ENCODE measurements at places on chromosomes 12 and 14.
A peak's percentile ranks its signal among the peaks of the same experiment; 100 is the strongest.

DNA sequence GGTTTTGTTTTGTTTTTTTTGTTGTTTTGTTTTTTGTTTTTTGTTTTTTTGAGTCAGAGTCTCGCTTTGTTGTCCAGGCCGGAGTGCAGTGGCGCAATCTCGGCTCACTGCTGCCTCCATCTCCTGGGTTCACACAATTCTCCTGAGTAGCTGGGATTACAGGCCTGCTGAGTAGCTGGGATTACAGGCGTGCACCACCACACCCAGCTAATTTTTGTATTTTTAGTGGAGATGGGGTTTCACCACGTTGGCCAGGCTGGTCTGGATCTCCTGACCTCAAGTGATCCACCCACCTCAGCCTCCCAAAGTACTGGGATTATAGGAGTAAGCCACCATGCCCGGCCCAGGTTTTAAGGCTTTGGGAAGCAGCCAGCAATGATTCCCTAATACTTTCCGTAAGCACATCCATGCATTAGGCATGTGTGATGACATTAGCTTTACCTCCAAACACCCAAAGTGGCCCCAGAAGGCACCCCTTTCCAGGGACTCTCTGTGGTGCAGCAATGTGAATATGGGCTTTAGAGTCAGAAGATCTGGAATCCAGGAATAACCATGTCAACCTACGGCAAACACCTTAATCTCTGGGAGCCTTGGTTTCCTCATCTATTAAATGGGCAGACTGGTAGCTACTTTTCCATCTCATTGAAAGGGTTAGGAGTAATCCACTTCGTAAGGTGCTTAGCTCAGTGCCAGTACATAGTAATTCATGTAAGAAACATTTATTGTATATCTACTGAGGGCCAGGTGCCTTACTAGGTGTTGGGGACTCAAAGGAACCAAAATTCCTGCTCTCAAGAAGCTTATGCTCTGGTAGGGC is 152.9 kb downstream of the ZFP36L1 start:
- DNase-seq, result no peak

DNA sequence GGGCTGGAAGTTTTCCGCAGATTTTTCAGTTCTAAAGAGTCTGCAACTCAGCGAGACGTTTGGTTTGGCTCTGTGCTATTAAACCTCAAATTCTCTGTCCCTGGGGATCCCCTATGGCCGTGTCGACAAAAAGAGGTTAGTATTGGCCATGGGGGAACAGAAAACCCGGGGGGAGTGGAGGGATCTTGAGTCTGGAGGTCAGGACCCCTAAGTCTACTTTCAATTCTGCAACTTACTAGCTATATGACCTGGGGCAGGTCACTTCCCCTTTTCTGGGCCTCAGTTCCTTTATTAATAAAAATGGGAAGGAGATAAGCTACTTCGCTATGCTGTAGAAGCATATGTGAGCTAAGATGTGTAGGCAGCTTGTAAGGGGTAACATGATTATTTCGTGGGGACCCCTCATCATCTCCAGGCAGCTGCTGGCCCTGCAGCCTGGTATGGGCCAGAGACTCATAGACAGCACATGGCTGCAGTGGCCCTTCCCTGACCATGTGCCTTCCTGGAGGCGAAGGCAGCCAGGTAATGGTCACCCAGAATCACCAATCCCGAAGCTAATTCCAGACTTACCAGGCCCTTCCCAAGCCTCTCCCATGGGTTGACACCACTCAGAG is 8.6 kb downstream of the ASB2 start:
- peak; percentile 49 for DNase-seq

- no peak for DNase-seq
Measured at GRCh38 chr14:83607682-83608081, 1922.3 kb upstream of the FLRT2 start.

DNA sequence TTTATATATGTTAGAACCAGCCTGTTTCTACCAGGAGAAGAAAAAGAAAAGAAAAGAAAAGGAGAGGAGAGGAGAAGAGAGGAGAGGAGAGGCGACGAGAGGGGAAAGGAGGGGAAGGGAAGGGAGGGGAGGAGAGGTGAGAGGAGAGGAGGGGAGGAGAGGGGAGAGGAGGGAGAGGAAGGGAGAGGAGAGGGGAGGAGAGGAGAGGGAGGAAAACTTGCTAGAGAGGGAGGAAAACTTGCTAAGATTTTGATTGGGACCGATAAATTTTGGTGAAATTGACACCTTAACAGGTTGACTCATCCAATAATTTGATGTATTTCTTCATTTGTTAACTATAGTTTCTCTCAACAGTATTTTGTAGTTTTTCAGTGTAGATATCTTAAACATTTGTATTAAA is 164.0 kb upstream of the SYT1 start:
- DNase-seq, result no peak

- DNase-seq, result no peak
Measured at GRCh38 chr14:81120501-81120900, 100.3 kb downstream of the GTF2A1 start.

DNA sequence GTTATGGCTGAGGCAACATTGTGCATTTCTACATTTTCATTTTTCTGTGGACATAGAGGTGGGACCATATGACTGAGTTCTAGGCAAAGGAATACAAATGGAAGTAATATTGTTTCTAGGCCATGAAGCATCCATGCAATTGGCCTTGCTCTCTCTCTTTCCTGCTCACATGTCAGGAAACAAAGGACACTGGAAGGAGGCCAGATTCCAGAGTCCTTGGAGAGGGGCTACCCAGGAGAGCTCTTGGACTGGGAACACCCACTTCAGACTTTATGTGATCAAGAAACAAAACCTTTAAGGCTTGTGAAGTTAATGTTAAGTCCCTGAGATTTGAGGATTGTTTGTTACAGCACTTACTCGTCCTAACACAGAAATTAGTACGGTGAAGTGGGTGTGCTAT is 32.8 kb downstream of the PDZRN4 start:
- DNase-seq, result no peak

DNA sequence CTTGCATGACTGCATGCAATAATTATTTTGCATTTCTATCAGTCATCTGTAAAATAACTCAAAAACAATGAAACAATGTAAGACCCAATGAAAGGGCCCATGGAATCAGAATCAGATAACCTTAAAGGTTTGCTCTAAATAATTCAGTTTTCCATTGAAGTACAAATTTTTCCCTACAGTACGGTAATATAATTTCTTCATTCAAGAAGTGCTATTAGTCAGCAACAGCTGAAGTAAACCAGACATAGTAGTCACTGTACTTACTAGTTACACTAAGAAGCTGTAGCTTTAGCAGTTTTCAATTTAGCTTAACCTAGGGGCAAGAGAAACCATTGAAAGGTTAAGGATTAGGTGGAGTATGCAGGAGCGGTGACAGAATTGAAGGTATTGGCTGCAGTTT is 43.5 kb downstream of the BCAT1 start:
- no peak for DNase-seq

GRCh38 chr14:62146030-62146429 is 383.8 kb downstream of the SNAPC1 start:
- DNase-seq, result no peak

DNA sequence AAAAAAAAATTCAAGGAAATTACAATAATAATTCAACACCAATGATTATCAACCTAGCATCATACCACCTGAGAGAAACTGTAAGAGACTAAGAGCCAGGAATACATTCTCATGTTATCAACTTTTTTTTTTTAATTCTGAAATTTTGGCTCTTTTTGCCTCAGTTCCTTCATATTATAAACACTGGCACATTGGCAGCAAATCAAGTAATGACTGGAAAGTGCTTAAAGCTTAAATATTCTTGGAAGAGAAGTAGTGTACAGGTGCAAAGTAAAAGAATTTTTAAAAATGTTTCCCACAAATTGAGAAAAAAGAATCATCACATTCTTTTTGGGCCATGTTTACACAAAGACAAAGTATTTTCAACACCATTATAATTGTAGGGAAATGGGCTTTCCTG is 296.9 kb upstream of the SOX5 start:
- DNase-seq, result no peak

GRCh38 chr12:78483767-78484315 is 380.7 kb upstream of the SYT1 start:
- no peak for DNase-seq

GRCh38 chr14:96376093-96376492 is 12.8 kb downstream of the GSKIP start:
- DNase-seq, result no peak

GRCh38 chr12:50411051-50411660 is 10.5 kb downstream of the LARP4 start:
- DNase-seq, result peak; percentile 10

DNA sequence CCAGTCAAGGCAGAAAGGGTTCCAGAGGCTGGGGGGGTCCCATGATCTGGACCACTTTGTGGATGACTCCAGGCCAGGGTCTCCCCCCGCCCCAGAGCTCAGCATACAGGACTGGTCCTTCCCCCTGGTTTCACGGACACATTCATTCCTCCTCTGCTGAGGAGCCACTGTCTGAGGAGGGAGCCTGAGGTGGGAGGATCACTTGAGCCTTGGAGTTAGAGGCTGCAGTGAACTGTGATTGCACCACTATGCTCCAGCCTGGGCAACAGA is 6.8 kb downstream of the TESC start:
- no peak for DNase-seq

DNA sequence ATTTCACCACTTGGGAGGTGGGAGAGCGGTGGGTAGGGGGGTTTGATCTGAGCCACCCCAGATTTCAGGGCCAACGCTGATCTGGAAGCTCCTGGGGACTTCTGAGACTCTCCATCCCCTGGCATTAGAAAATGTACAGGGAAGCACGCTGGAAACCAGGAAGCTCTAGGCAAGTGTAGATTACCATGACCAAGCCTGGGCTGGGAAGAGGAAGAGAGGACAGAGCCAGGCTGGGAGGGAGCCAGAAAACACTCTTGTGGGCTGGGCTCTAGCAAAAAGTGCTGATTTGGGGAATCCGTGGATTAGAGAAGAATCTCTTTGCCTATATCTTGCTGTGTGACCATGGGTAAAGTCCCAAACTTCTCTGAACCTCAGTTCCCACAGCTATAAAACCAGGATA is 236.7 kb downstream of the BCL11B start:
- no peak for DNase-seq

DNA sequence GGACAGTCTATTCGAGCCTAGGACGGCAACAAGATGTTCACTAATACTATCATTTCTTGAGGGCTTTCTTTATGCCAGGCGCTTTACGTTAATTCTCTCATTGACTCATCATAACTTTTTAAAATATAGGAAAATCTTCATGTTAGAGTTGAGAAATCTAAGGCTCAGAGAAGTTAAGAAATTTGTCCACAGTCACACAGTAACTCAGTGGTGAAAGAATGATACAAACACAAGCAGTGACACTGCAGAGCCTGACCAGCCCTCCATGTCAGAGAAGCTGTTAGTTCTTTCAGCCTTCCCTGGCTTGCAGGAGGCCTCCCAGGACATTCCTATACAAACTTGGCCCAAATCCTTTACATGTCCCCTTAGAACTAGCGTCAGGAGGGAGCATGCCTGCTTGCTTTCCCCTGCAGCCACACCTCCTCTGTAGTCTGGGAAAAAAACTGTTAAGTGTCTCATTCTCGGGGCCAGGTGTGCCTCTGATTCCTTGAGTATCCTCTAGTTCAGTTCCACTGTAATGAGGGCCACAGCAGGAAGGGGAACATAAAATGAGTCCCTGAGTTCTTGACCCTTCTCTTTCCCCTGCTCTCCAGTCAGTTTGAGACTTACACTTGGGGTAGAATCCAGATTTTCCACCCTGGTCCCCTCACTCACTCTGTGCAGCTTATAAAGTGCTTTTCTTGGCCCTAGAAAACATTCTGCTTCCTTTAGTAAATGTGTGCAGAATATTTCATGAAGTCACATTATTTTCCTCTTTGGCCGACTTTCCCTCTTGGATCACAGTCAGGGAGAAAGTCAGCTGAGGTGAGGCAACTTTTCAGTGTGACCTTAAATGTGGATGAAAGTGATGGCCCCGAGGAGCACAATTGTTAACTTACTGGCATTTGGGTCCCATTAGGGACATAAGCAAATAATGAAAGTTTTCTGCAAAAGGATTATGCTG is 152.2 kb upstream of the HIF1A start:
- no peak for DNase-seq

DNA sequence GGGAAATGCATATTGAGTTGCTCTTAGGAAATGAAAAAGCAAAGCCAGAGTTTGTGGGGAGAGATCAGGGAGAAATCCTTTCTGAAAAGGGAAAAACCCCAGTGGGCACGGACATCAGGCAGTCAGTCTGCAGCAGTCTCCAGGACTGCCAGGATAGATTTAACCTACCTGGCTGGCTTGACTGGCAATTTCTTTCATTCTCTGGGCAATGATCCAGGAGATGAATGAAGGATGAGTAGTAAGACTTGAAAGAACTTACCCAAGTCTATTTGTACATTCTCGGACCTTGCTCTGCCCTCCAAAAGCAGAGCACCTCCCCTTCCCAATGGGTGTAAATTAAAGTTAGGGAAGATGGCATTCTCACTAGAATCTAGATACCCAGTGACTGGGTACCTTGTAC is 42.9 kb downstream of the CMAS start:
- no peak for DNase-seq

DNA sequence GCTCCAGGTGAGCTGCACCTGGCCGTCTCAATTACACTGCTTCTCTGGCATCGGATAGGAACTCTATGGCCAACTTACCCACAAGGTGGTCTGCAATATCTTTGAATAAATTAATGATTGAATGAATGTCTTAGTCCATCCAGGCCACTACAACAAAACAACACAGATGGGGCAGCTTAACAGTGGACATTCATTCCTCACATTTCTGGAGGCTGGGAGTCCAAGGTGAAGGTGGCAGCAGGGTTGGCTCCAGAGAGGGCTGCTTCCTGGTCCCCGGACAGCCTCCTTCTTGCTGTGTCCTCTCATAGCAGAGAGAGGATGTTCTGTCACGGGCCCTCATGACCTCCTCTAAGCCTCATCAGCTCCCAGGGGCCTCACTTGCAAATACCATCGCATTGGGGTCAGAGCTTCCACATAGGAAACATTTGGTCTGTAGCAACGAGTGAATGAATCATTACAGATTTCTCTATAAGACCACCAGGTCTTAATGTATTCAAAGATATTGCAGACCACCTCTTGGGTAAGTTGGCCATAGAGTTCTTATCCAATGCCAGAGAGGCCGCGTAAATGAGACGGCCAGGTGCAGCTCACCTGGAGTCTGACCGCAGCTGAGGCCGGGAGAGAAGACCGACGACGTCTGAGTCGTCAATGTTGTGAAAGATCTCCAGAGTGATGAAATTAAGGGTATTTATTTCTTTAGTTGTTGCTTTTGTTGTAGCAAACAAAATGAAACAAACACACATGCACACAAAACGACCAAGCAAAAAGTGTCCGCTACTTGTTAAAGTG is 182.7 kb upstream of the C14orf180 start:
- DNase-seq, result no peak

DNA sequence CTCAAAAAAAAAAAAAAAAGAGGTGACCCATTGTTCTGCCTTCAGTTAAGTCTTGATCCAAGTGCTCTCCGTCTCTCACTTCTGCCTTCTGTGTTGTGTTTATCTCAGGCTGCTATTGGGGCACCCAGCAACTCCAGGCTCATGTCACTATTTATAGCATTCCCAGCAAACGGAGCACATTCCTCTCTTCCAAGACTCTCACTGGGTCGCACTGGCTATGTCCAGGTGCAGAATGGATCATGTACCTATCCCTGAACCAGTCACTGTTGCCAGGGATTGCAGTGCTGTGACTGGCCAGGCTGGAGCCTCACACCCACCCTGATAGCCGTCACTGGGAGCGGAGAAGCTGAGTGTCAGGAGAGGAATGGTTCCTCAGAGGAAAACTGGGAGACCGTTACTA is 31.2 kb downstream of the RHOF start:
- DNase-seq, result no peak

GRCh38 chr12:11795192-11795912 is 145.9 kb downstream of the ETV6 start:
- peak; percentile 71 for DNase-seq

- no peak for DNase-seq
Measured at GRCh38 chr14:62001963-62002362, 239.7 kb downstream of the SNAPC1 start.

All from hematopoietic multipotent progenitor cell treated with erythropoietin and hydrocortisone succinate and interleukin-3 and kit ligand, for 6 days (in vitro differentiated cells).